Activated CD8-positive, alpha-beta T cell treated with anti-CD3 and anti-CD28 coated beads, Interleukin-2, amount 10 ng/mL, durations not matched to agents 7 days and 5 days (primary cell): ENCODE measurements at places on chromosomes 1 and 21. TPM values are rescaled to one million over a fixed set of nuclear protein-coding genes. Genes with fewer than 3 reads are reported as not detected.

GRCh38 chr1:171852272-171852671 lies 11.0 kb downstream of the DNM3 start:
- no peaks in the 10 kb centered on the region for H3K4me1 ChIP-seq
- H3K36me3 ChIP-seq, result no peaks in the 10 kb centered on the region
- H3K4me3 ChIP-seq, result no peak overlapping the region
- no peak overlapping the region for H3K27ac ChIP-seq

DNA sequence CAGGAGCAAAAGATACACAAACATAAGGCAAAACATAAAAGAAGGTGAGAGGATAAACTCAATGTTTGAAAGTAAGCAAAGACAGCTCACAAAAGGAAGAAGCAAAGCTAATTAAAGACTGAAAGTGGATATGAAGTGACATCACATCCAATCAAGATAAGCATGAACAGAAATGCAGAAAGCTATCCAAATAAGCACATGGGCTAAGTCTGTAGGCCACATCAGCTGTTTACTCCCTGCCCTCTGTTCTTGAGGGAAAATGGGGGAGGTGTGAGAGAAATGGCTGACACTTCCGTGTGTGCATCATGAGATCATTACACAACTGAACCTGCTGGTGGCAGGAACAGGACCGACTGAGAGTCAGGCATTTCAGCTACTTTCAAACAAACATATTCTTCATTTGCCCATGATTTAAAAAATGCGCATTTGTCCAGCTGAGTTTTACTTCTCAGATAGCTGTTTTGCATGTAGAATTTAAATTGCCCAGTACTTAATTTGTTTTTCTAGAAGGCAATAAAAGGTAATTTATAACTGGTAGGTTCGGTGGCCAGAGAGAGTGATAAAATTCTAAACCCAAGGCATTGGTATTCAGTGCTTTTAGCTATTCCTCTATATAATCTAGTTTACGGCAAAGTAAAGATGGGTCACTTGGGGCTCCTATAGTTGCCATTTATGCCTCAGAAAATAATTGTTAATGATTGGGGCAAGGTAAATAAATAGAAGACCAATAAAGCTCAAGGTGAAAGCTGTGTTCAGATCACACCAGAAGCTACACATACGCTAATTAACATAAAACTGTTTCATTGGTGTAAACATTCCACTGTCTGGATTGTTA lies 27.2 kb upstream of the MAN1A2 start:
- no peak for DNase-seq
- H3K36me3 ChIP-seq, result no peaks in the 10 kb centered on the region
- H3K27ac ChIP-seq, result no peak overlapping the region
- peaks cover 8% of the 10 kb centered on the region for H3K4me1 ChIP-seq

DNA sequence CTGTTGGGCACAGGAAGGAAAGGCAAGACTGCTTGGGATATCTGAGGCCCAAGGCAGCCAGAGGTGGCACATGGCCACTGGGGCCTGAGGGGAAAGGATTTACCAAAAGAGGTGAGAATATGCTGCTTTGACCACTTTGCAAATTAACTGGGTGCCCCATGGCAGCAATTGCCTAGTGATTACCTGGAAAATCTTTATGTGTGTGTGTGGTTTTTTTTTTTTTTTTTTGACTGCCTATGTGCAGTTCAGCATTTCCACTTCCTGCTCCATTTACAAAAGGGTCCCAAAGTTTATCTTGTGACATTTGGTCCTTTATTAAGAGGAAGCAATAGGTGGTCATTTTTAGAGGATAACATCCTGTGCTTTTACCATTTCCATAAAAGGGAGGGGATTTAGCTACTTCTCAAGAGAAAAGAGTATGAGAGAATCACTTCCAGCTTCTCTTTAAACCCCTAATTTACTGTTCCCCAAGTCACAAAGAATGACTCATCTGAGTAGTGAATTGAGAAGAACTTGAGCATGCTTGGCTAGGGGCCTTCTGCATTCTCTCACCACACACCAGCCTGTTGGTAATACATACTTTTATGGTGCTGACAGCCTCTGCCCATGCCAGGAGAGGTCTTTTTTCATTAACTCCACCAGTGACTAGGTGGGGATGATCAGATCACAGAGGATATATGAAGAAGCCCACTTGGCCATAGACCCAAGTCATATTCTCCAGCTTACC lies 52.1 kb downstream of the SYDE2 start:
- H3K36me3 ChIP-seq, result no peaks in the 10 kb centered on the region
- peaks cover 2% of the 10 kb centered on the region for H3K27me3 ChIP-seq
- no peak overlapping the region for H3K4me3 ChIP-seq
- DNase-seq, result peak; percentile 54
- H3K4me1 ChIP-seq, result peaks cover 37% of the 10 kb centered on the region

DNA sequence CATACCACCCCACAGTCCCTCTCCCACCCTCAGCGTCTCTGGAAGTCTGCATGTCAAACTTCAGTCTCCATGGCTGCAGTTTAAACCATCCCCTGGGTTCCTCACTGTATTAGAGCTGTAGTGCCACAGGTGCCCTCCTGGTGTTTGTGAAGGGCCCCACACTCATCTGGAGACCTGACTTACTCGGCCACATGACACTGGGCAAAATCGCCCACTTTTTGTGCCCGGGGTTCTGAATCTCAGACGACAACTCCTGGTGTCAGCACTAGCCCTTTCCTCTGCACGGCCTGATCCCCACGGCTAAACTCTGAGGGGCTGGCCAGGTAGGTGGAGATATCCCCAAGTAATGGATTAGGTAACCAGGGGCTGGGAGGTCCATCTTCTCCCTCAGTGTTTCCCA lies 6.5 kb downstream of the INKA2 start:
- no peak for DNase-seq
- peaks cover 9% of the 10 kb centered on the region for H3K4me1 ChIP-seq
- no peak overlapping the region for H3K27ac ChIP-seq
- H3K36me3 ChIP-seq, result no peaks in the 10 kb centered on the region
- peaks cover 13% of the 10 kb centered on the region for H3K27me3 ChIP-seq
- H3K4me3 ChIP-seq, result no peak overlapping the region

LYPD8 gene
- total RNA-seq, result not detected

CHRM3 gene
- total RNA-seq, result not detected
